ENCODE measurements at places on chromosomes 1 and 21.

DNA sequence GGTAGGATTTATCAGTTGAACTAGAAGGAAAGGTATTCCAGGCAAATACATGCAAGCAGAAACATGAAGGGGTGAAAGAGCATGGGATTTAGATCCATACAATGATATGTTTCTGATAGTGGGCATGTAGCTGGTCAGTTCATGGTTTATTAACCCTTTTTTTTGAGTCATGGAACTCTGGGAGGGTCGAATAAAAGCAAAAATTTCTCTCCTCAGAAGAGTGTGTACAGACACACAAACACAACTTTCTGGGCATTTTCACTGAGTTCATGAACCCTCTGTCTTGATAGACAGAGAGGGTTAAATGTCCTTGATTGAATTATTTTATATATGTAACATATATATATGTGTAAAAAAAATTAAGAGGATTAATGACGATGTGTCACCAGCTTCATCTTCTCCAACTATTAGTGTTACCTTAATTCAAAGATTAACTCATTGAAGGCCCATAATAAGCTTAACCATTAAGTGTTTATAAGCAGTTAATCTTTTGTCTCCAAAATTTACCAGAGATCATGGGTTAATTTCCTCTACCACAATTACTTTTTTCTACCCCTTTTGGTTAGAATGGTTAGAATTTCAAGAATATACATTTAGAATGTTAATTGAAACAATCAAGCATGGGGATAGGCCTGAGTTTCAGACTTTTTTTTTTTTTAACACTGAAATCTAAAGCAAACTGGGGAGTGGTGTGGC is 4.6 kb downstream of the JUN start:
- no peak overlapping the region for H3K27ac ChIP-seq
- no peak for DNase-seq
- peaks cover 22% of the 10 kb centered on the region for H3K4me1 ChIP-seq
- no peaks in the 10 kb centered on the region for H3K27me3 ChIP-seq
- peaks cover 25% of the 10 kb centered on the region for H3K36me3 ChIP-seq

GRCh38 chr1:81345110-81345509 is 455.6 kb upstream of the ADGRL2 start:
- DNase-seq = no peak
- H3K27ac ChIP-seq = no peak overlapping the region
- H3K4me1 ChIP-seq = no peaks in the 10 kb centered on the region
- H3K4me3 ChIP-seq = no peak overlapping the region
- H3K27me3 ChIP-seq = no peaks in the 10 kb centered on the region
- no peaks in the 10 kb centered on the region for H3K36me3 ChIP-seq

DNA sequence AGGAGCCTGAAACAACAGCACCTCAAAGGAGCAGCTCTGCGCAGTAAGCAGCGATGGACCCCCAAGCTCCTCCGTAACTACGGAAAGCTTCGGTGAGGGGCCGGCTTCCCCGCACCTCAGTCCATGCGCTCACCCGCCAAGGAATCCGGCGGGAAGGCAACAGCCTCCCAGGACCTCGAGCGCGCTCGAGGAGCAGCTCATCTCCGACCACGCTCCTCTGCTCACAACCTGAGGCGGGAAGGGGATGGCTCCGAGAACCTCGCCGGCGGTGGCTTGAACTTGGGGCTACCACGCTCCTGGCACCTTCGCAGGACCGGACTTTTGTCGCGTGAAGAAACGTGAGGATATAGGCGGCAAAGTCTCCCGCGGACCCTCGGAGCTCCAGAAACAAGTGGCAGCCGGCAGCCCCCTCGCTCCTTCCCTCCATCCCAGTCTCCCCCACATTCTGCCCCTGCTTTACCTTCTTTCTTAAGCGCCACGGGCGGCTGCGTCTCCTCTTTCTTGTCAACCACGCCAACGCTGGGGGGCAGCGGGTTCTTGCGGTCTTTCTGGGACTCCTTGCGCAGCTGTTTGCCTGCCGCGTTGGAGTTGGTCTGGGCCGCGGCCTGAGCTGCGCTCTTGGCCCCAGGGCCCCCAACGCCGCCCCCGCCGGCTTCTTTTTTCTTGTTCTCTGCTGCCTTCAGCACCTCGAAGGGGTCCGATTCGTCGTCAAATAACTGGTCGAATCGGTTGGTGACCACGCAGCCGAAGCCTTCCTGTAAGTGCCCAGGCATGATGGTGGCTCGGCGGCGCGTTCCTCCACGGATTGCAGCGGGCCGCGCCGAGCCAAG is 459 bp downstream of the SERBP1 start:
- peaks cover 52% of the 10 kb centered on the region for H3K4me1 ChIP-seq
- H3K27me3 ChIP-seq = no peaks in the 10 kb centered on the region
- H3K27ac ChIP-seq = peak overlapping the region; percentile 99
- peaks cover 62% of the 10 kb centered on the region for H3K36me3 ChIP-seq
- peak overlapping the region; percentile 100 for H3K4me3 ChIP-seq

DNA sequence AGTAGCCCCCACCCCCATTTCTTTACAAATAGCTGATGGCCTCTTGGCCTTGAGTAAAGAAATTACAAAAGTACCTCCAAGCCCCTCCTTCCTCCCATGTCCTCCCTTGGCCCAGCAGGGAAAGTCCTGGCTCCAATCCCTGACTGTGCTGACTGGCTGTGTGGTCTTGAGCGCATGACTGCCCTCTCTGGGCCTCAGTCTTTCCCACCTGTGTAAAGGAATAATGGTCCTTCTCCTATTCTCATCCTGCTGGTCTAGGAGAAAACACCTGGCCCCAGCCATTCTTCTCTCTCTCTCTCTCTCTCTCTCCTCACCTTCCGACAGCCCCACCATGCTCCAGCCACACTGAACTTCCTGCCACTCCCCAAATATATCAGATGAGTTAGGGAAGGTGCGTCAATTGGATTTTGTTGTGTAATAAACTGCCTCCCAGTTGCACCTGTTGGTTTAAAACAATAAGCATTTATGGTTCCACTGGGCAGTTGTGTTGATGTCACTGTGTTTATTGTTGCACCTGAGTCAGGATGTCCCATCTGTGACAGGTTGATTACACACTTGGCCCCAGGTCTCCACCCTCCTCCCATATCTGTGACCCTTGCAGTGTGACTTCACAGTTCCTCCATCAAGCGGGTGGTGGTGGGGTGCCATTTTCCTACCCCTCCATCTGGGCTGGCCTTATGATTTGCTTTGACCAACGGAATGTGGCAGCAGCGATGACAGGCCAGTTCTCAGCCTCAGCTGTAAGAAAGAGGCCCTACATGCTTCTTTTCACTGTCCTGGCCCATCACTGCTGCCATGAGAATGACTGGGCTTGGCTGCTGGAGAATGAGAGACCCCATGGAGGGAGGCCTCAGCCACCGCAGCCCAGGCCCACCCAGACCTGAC is 22.3 kb upstream of the LRP8 start:
- H3K27me3 ChIP-seq = no peaks in the 10 kb centered on the region
- no peaks in the 10 kb centered on the region for H3K4me1 ChIP-seq

- H3K4me1 ChIP-seq = peaks cover 49% of the 10 kb centered on the region
- peaks cover 54% of the 10 kb centered on the region for H3K36me3 ChIP-seq
- no peak for DNase-seq
These were observed 345 bp downstream of the SLX9 start for GRCh38 chr21:44940116-44940631.

- no peak overlapping the region for H3K4me3 ChIP-seq
- no peaks in the 10 kb centered on the region for H3K4me1 ChIP-seq
- H3K27me3 ChIP-seq = peaks cover 9% of the 10 kb centered on the region
- no peak for DNase-seq
These were observed 21.6 kb upstream of the CLDN14 start for GRCh38 chr21:36501589-36501892.

DNA sequence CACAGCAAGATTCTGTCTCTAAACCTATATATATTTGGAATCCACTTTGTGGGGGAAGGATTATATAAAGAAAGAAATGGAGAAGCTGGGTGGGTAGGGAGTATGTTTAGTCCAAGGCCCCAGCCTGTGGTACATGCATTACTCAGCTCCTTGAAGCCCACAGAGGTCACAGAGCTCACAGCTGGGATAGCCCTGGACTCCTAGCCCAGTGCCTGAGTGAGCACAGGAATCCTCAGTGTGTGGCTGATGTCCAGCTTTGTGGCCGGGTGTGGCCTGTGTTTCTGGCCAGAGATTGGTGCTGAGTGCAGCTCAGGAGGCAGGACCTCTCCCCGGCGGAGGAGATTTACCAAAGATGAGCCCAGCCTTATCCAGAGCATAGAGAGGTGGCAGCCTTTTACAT is 7.6 kb downstream of the CAPN9 start:
- no peak overlapping the region for H3K27ac ChIP-seq
- H3K4me3 ChIP-seq = no peak overlapping the region
- peaks cover 2% of the 10 kb centered on the region for H3K4me1 ChIP-seq
- H3K27me3 ChIP-seq = peaks cover 16% of the 10 kb centered on the region
- DNase-seq = no peak

- DNase-seq = peak; percentile 52
- H3K27me3 ChIP-seq = peaks cover 45% of the 10 kb centered on the region
- no peaks in the 10 kb centered on the region for H3K4me1 ChIP-seq
- H3K27ac ChIP-seq = no peak overlapping the region
These were observed 40.7 kb upstream of the SCMH1 start for GRCh38 chr1:41282679-41283317.

DNA sequence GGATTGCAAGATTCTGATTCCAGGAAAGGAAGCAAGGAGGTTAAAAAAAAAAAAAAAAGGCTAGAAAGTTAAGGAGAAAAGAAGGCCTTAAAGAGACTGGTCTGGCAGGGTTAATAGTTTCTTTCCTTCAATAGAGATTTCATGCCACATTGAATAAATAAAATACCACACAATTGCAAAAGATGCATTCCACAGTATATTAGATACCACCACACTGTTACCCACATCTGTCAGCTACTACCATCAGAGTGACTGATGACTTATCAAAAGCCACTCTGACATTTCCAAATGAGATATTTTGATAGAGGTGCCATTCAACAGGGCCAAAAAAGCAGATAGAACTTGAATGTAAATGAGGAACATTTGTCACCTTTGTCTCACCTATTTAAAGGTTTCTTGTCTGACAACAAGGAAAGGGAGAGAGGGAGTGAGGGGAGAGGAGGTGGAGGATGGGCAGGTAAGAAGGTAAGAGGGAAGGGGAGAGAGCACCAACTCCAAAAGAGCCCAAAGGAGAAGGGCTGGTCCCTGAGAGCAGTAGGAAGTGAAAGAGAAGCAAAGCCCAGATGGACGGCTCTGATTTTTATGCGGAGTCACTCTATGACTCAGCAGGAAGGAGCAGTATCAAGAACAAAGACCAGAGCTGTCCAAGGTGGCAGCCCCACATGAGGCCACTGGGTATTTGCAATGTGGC is 38.3 kb downstream of the LRRN2 start:
- H3K4me1 ChIP-seq = peaks cover 3% of the 10 kb centered on the region
- H3K27ac ChIP-seq = peak overlapping the region; percentile 1
- H3K27me3 ChIP-seq = peaks cover 5% of the 10 kb centered on the region
- no peak for DNase-seq
- H3K4me3 ChIP-seq = no peak overlapping the region

GRCh38 chr1:243974451-243975292 is 76.4 kb upstream of the ZBTB18 start:
- no peak for DNase-seq
- no peak overlapping the region for H3K4me3 ChIP-seq
- no peak overlapping the region for H3K27ac ChIP-seq
- no peaks in the 10 kb centered on the region for H3K36me3 ChIP-seq
- no peaks in the 10 kb centered on the region for H3K27me3 ChIP-seq
- H3K4me1 ChIP-seq = no peaks in the 10 kb centered on the region

DNA sequence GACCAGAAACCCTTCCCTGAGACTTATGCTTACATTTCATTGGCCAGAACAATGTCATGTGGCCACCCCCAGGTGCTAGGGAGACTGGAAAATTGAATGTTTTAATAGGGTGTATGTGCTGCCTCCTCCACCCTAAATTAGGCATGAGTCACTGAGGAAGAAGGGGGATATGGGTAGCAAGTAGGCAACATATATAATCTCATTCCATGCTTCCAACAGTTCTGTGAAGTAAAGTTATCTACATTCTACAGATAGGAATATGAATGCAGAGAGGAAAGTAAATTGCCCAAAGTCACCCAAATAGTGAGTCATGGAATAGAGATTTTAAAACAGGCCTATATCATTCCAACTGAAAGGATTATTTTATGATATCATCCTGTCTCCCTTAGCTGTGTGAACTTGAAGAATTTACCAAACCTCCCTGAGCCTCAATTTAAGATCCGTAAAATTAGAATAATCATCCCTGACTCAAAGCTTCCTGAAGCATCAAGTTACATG is 168.6 kb upstream of the FGGY start:
- no peaks in the 10 kb centered on the region for H3K36me3 ChIP-seq
- H3K27ac ChIP-seq = no peak overlapping the region
- no peaks in the 10 kb centered on the region for H3K27me3 ChIP-seq
- DNase-seq = no peak

GRCh38 chr1:183730886-183731573 is 73.9 kb upstream of the RGL1 start:
- H3K4me3 ChIP-seq = no peak overlapping the region
- no peak for DNase-seq
- H3K27ac ChIP-seq = no peak overlapping the region
- H3K27me3 ChIP-seq = no peaks in the 10 kb centered on the region
- peaks cover 1% of the 10 kb centered on the region for H3K4me1 ChIP-seq
- H3K36me3 ChIP-seq = no peaks in the 10 kb centered on the region
